ENCODE measurements at places on chromosomes 7 and 10. TPM values are rescaled to one million over a fixed set of nuclear protein-coding genes. Genes with fewer than 3 reads are reported as not detected.
A peak's percentile ranks its signal among the peaks of the same experiment; 100 is the strongest.

PKD2L1 gene
- total RNA-seq, result not detected

TMEM229A gene
- not detected for total RNA-seq

C10orf62 gene
- total RNA-seq, result 0.97 TPM

GRID2IP gene
- not detected for total RNA-seq

DNA sequence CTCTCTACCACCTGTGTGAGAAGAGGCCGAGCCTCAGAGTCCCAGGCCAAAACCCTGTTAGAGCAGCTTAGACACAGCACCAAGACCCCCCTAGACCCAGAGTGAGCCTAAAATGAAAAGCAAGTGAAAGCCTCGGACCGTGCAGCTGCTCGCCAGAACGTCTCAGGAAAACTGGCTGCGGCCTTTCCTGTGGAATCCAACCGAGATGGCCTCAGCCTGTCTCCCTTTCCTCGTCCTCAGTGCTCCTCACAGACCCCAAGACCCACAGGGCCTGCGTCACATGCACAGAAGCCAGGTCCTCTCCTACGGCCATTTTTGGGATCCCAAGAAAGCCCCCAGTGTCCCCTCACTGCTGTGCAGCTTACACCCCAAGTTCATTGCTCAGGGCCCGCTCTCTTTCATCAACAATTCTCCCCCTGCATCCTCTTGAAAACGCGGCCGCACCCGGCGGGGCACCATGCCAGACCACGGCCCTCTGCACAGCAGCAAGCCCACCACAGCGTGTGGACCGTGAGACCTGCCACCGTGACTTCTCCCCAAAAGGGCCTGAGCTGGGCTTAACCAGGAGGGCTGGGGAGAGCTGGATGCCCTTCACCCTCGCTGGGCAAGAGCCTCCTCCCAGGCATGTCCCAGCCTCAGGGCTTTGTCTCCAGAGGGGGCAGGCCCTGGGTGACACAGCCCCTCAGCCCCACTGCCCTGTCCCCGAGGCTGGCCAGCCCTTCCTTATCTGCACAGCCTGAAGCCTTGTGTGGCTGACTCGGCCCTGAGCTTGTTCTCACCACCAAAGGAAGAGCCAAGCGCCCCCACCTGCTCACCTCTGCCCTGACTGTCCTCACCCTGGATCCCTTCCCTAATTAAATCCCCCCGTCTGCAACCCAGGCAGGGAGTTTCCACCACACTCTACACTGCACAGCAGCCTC lies 142.9 kb downstream of the PTPRN2 start:
- DNase-seq, result no peak

- no peak for DNase-seq
Observed at GRCh38 chr7:29163854-29164253, 17.5 kb upstream of the CPVL start.

DNA sequence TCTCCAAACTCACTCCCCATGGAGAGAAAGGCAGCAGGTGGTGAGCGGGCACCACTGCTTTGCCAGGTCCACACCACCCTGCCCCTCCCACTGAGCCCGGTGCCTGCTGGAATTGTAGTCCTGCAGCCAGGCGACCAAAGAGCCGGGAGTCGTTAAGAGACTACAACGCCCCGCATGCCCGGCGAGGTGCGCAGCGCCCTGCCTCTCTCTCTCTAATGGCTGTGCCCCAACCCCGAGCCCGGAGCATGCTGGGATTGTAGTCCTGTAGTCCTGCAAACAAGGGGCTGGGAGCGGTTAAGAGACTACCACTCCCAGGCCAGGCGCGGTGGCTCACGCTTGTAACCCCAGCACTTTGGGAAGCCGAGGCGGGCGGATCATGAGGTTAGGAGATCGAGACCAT lies 8.1 kb upstream of the ZNF727 start:
- DNase-seq, result peak; percentile 72

DNA sequence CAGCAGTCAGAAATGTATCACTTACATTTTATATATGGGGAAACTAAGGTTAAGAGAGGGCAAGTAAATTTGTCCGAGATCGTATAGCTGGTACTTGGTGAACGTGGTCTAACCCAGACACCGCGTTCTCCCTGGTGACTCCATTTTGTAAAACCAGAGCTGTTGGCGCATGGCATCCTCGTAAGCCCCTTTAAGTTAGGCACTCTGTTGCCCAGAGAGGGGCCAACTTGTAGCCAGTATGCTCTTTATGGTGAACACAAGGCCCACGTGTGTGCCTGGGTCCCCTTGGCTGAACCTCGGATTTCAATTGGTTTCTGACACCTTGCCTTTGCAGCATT lies 39.7 kb upstream of the ZNF518A start:
- no peak for DNase-seq

DNA sequence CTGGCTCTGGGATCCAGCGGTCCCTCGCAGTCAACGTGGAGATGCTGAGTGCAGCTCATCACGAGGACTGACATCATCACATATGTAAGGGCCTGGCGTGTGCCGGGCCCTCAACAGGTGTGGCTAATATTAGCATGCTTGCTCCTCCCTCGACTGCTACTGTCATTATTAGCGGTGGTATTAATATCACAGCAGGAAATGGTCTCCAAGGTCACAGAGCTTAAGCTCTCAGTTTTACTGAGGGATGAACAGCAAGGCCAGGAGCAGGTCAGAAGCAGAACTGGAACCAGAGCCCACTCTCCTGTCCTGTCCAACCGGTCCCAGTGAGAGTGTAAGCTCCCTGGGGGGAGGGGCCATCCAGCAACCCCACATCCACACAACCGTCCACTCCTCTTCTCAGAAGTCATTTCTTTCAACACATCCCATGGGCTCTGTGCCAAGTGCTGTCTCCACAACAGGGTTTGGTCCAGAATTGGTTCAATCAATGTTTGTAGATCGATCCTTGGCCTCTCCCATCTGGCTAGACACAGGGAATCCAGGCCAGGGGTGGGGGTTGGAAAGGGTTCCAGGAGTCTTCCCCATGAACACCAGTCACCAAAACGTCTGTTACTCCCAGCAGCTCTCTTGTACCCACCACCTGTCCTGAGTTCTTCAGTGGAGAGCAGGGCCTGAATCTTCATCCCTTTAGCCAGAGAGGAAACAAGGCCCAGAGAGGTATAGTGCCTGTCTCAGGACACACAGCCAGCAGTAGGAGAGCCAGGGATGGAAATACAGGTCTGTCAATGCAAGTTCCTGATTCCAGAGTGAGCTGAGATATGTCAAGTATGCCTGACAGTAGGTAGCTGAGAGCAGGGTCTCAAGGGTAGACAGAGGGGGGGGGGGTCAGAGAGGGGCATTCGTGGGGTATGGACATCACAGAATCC lies 45.3 kb upstream of the ZMIZ1 start:
- DNase-seq, result no peak

DNA sequence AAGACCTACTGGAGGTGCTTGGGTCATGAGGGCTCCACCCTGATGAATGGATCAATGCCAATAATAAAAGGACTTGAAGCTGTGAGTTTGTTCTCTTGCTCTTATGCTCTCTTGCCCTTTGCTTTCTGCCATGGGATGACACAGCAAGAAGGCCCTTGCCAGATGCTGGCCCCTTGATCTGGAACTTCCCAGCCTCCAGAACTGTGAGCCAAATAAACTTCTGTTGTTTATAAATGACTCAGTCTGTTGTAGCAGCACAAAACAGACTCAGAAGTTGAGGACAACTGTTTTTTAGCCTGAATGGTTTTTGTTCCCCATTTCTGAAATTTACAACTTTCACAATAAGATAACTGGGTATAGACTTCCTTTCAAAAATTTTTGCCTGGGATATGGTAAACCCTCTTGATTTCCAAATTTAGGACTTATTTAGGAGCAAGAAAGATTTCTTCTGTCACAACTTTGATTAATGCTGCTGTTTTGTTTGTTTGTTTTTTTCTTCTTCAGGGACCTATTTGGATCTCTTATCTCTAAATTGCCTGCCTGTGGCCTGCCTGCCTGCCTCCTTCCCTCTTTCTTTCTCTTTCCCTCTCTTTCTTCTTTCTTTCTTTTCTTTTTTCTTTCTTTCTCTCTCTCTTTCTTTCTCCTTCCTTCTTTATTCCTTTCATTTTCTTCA lies 12.1 kb downstream of the ENTPD1 start:
- DNase-seq, result peak; percentile 57

DNA sequence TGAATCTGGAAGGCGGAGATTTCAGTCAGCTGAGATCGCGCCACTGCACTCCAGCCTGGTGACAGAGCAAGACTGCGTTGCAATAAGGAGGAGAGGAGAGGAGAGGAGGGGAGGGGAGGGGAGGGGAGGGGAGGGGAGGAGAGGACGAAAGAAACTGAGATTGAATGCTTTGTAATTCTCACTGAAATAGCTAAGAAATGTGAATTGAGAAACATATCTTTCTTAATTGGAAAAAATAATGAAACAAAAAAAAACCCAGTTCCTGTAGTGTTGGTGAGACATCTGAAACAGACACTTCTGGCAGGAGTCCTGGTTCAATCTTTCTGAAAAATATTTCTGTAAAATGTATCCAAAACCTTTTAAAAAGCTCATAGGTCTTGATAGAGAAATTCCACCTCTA lies 26.5 kb downstream of the PPA1 start:
- DNase-seq, result no peak

GRCh38 chr10:46992803-46993561 lies 81.8 kb downstream of the PTPN20 start:
- no peak for DNase-seq

DNA sequence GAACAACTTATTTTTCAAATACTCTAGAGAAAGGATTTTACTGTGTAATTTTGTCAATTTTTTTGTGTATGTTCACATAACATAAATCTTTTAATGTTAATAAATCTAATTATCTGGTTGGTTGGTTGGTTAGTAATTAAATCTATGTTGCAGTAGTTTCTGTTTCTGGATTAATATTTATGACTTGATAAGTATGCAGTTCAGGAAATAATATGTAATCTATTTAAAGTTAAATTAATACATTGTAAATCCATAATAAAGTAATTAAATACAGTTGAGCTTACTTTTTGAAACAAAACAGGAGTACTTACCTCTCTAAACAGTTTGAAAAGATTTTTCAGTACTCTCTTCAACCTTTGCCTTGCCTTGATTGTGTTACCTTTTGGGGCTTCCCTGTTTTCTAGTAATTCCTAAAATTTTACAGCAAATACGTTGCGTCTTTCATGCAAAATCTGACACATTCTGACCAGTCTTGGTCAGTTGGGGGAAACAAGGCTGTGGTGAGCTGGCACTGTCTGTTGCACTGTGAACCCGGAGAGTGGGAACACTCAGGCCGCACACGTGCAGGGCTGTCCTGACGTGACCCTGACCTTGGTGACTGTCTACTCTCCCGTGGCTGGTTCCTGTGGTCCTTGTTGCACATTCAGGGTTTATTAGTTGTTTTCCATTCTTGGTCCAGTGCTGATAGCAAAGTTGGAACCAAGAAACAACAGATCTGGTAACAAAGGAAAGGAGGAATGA lies 45.6 kb upstream of the FGL2 start:
- peak; percentile 75 for DNase-seq

- peak; percentile 84 for DNase-seq
Observed at GRCh38 chr10:129949891-129950291, 14.2 kb downstream of the EBF3 start.

DNA sequence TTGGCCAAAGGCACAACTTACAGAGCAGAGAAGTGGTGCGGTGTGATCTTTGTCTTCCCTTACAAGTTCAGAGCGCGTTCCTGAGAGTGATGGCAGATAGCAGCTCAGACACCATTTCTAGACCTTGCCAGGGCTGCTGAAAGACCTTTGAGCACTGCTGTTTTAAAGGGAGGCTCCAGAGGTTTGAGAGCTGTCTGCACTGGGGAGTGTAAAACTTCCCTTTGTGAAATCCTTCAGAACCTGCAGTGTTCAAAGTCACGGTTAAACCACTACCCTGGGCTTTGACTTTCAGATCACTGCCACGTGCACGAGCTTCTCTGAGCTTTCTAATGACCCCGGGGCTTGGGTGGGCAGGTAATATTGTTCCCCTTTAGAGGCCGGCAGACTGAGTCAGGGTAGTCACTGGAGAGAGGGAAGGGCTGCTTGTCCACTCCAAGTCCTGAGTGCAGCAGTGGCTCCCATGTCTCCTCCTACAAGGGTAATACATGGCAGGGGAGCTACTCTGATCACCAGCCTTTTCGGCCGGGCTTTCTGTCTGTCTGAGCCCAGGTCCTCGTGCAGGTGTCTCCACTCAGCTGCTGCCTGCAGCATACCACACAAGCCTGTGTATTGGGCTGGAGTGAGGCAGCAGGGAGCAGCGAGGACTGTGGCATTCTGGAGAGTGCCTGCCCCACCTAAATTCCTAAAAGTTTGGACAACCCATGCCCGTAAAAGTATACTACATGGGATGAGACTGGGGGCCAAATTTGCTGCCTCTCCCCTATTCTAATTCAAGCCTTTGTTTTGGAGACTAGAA lies 63.3 kb downstream of the ZMIZ1 start:
- no peak for DNase-seq

GRCh38 chr7:157558516-157558874 lies 221.7 kb downstream of the DNAJB6 start:
- DNase-seq, result peak; percentile 66

GRCh38 chr10:30606313-30606712 lies 23.2 kb downstream of the LYZL2 start:
- no peak for DNase-seq

- DNase-seq, result no peak
Observed at GRCh38 chr7:123901101-123901500, 23.9 kb upstream of the SPAM1 start.

DNA sequence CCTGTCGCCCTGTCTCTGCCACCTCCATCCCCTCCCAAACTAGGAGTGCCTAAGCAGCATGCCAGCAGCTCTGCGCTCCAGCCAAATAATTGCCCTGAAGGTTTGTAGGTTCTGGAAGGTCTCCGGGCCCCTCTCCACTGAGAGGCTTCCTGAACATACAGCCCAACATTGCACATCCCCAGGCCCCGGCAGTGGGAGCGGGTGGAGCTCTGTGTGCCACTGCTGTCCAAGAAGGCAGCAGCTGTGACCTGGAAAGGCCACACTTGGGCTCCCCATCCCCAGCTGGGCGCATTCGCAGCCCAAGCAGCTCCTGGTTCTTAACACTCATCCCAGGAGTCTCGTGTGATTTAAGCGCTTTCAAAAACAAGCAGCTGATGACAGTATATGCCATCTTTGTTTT lies 95.7 kb downstream of the COL13A1 start:
- DNase-seq, result no peak

DNA sequence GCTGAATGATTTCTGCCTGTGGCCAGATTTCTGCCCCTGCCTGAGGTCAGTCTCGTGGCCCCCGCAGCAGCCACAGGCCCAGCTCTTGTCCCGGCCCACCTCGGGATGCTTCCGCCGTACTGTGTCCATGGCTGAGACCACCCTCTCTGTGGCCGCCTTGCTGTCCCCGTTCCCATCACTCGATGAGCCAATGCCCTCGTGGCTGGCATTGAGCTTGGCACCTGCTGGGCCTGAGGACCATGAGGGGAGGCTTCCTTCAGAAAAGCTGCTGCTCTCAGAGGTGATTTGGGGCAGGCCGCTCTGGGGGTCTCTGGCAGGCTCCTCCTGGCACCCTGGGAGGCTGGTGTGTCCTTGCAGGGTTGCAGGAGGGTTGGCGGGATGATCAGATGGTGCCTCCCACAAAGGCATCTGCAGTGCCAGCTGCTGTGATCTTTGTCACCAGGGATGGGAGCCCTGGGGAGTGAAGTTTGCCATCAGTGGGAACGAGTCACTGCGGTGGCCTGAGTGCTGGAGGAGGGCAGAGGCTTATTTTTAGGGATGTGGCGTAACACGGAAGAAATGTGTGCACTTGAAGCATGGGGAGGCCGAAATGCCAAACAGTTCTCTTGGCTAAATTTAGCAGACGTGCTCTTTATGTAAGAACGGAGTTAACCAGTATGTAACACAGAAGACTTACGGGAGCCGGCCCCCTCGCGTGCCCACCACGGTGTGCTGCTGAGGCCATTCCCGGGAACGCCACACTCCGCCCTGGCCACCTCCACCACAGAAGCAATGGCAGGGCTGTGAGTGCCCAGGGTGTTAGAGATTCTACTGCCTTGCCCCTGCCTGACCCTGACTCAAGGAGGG lies 47.7 kb downstream of the VIPR2 start:
- no peak for DNase-seq

- no peak for DNase-seq
Observed at GRCh38 chr7:111026343-111026742, 64.6 kb upstream of the LRRN3 start.

Measured in Right ventricle myocardium inferior (tissue), 1 donor.